ENCODE measurements at places on chromosomes 3 and 15.

DNA sequence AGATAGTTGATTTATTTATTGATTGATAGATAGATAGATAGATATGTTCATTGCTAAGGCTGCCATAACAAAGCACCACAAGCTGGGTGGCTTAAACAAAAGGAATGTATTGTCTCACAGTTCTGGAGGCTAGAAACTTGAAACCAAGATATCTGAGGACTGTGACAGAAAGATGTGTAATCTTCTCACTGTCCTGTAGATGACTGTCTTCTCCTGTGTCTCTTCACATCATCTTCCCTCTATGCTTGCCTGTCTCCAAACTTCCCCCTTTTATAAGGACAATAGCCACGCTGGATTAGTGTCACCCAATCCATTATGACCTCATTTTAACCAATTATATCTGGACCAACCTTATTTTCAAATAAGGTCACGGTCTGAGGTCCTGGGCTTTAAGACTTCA is 40.9 kb downstream of the GNB4 start:
- DNase-seq: no peak

DNA sequence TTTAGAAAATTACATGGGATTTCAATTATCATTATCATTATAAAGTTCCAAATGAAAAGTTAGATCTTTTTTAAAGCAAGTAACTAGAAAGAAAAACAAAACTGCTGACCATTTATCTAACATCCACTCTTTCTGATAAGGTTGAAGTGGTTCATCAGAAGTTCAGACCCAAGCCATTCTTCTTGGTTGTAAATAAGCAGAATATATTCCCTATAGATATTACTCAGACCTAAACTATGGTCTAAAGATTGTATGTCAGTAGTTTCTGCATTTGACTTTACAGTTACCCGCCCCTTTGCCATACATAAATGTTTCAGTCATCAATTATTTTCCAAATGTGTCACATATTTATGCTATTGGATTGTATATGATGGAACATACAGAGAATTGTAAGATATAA is 136.7 kb downstream of the PLOD2 start:
- no peak for DNase-seq

- DNase-seq: no peak
Observed at GRCh38 chr3:156688632-156689452, 14.5 kb downstream of the TIPARP start.

DNA sequence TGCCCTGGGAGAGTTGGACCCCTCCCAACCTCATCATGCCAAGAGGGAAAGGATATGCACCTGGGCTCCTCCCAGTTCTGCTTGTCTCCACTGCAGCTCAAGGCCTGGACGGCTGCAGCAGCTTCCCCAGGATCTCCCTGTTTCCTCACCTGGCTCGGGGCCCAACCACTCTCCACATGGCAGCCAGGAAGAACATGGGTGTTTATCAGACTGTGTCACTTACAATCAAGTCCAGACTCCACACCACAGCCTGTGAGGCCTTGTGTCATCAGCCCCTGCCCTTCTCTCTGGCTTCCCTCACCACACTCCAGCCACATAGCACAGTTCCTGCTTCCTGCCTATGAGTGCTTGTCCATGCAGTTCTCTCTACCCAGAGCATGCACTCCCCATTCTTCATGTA is 534.4 kb downstream of the EPHB1 start:
- peak; percentile 61 for DNase-seq

Data from G401 (cell line).